ENCODE measurements at places on chromosomes 2 and 18.
A peak's percentile ranks its signal among the peaks of the same experiment; 100 is the strongest.

DNA sequence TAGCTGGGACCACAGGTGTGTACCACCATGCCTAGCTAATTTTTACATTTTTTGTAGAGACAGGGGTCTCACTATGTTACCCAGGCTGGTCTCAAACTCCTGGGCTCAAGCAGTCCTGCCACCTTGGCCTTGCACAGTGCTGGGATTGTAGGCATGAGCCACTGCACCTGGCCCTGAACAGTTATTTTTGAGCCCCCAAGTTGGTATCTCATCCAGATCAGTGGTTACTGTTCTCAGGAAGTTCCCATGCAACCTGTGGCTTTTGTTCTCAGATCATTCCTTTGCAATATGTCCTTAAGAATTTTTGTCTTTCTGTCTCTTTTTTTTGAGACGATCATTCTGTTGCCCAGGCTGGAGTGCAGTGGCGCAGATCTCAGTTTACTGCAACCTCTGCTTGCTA, 7.7 kb upstream of the CCDC138 start:
- no peak for DNase-seq

GRCh38 chr2:109284826-109285225, 155.8 kb downstream of the SH3RF3 start:
- DNase-seq = no peak

DNA sequence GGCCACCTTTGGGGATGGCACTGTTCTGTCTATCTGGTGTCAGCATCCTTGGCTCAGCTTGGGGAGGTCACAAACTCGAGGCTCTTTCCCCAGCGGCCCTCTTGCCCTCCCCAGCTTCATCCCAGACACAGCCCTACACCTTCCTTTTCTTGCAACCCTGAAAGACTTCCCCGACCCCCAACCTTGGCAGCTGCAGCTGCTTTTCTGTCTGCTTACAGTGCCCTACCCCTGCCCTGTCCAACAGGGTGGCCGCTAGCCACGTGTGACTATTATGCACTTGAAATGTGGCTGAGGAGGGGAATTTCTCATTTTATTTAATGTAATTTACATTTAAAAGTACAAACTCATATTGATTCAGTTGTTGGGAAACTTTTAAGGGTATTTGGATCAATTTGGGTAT, 41.3 kb downstream of the NGEF start:
- DNase-seq = no peak

GRCh38 chr2:116264872-116265271, 1549.6 kb upstream of the DDX18 start:
- DNase-seq = no peak

- no peak for DNase-seq
Observed at GRCh38 chr2:72211777-72212485, 64.3 kb upstream of the CYP26B1 start.

DNA sequence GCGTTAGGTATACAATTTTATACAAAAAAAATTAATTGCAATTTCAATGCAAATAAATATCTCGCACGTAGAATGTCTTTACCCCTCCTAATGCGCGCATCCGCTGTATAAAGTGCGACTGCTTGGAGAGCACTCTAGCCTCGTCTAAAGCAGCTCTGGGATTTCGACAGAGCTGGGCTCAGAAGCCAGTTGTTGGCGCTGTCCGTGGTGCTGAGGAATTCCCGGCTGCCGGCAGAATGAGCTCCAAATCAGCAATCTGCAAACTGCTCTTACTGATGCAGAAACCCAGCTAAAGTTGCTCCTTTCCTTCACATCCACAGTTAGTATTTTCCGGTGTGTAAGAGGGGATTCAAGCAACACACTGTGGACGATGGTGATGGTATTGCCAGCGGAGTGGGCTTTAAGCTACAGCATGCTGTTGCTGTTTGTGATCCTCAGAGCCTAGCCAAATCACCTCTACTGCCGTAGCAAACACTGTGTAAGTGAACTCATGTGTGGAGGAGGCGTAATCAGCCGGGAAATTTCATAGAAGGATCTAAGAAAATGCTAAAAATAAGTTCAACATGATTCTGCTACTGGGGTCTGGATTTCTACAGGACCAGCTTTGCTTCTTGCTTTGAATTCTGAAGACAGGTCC, at the start of gene VWC2L:
VWC2L (plus strand) TSS at position 137 of the 637 bp plus-strand sequence. CDS start 3,140 bp downstream, outside the sequence.
- DNase-seq = peak; percentile 64

DNA sequence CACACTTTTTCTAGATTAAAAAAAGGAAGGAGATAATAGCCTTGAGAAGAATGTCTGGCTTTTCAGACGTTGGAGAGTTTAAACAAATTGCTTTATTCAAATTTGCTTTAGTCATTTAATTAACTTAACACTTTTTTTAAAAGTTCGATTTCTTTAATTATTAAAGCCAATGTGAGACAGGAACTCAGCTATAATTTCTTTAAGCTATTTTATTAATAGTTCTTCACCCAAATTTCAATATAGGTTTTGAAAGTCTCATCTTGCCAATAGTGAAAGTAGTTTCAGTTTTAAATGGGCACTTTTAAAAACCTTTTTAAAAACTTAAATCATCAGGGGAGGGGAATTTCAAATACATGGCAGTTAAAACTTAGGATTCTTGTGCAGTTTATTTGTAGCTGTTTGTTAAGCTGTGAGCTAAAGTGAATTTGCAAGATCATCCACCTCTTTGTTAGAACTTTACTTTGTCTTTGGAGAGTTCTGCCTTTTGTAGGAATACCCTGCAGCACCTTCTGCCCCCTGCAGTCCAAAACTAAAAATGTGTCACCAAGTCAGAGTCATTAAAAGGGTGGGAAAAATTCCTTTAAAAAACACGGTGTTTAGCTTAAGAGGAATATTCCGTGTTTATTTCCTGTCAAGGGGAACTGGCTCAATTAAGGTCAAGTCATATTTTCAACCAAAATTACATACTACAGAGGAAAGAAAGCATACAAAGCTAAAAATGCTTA, 4.6 kb downstream of the TGIF1 start:
- peak; percentile 76 for DNase-seq

- peak; percentile 38 for DNase-seq
Observed at GRCh38 chr2:162143969-162144368, 8.1 kb downstream of the GCG start.

GRCh38 chr2:229300790-229301189, 29.7 kb upstream of the PID1 start:
- DNase-seq = no peak

GRCh38 chr2:224997802-224998201, 44.5 kb downstream of the DOCK10 start:
- DNase-seq = no peak

GRCh38 chr2:172135446-172135845, 32.7 kb upstream of the DLX2 start:
- DNase-seq = no peak

DNA sequence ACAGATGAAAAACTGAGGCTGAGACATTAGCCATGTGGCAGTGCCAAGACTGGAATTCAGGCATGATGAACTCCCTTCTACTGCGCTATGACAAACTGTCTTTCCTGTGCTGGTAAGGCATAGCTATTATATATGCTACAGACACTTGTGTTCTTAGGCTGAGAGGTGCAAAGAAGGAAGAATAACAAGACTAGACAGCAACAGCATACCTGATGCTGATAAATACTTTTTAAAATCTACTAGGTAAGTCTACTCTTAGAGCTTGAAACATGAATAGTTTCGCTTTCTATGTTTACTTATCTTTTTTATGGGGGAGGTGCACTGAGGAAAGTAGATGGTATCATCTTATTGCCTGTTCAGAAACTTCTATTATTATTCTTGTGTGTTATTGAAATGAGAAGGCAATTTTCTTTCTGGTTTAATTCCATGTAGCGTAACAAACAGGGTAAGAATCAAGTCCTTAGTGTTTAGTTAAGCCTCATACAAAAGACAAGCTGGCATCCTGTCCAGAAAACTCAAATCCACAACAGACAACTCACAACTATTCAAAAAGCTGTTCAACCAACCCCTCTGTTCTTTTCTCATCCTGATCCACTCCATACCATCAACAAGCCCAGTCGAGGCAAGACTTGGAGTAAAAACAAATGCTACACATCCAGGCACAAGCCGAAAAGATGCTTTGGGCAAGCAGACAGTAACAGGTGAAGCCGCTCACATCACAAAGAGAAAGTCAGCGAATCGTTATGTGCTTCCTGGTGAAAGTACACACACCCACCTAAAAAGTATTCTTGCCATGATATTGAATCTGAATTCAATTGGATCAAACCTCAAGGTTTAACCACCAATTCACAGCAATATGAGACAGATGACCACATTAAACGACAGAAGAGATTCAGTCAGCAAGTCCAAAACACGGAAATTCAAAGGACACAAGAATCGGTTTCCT, 1.5 kb downstream of the TTC32 start:
- DNase-seq = no peak

DNA sequence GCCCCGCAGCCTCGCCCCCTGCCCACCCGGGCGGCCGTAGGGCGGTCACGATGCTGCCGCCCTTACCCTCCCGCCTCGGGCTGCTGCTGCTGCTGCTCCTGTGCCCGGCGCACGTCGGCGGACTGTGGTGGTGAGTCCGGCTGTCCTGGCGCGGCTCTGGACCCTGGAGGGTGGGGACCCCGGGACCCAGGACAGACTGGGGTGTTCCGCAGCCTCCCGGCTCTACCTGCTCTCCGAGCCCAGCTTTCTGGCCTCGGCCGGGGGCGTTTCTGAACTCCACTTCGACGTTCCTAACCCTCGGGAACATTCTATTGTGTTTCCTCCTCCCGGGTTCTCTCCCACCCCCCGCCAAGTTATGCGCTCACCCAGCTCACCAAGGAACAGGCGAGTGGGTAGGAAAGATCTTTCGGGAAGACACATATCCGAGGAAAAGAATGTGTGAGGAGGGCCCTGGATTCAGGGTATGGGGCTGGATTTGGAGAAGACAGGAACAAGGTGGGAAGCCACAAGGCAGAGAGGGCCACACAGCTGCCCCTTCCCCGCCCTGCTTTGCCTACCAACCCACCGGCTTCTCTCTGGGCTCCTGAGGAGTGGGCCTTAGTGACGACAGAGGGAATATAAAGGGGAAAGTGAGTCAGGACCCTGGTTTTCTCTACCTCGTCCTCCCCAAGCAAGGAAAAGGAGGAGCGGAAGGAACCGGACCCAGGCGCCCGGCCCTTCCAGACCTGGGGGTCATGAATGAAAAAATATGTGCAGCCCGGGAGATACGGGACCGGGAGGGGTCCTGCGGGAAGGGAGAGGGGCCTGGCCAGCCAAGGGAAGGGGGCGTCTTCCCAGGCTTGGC, 605 bp downstream of the WNT6 start:
- DNase-seq = no peak

DNA sequence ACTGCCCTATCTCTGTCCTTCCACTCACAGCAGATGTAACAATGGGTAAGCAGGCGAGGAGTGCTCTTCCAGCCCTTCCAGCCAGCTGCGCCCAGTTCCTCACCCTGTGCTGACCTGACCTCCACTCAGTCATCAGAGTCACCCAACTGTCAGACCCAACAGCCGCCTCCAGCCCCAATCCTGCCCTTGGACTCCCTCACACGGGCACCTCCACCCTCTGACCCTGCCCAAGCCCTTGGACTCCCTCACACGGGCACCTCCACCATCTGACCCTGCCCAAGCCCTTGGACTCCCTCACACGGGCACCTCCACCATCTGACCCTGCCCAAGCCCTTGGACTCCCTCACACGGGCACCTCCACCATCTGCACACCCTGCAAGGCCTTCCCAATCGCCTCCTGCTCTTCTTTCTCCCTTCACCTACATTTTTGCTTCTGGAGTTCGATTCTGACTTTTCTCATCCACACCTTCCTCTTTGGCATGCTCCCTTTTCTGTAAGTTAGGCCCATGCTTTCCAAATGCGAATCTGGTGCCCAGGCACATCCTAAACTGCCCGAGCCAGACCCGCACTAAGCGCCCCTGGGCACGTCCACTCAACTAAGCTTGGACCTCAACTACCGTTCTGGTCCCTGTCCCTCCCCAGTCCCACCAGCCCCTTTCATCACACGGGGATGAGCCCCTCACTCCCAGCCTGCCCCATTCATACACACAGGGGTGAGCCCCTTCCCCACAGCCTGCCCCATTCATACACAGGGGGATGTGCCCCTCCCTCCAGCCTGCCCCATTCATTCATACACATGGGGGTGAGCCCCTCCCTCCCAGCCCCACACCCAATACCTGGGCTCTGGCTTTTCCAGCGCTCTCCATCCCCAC, 15.9 kb downstream of the EIPR1 start:
- DNase-seq = no peak

DNA sequence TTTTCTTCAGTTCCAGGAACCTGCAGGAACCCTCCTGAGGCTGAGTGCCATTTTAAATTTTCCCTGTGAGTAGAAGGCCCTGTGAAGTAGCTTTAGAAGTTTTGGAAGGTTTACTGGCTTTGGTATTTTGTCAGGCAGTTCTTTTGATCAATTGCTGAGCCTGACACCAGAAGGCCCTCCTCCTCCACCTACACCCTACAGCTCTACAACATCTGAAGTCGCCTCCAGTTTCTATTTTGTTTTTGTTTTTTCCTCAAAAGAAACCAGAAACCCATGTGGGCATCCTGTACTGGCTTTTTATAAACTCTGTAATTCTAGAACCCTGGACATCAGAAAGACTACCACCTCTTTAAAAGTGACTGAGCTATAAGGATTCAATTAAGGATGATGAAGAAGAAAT, 153.7 kb downstream of the NRXN1 start:
- DNase-seq = no peak

DNA sequence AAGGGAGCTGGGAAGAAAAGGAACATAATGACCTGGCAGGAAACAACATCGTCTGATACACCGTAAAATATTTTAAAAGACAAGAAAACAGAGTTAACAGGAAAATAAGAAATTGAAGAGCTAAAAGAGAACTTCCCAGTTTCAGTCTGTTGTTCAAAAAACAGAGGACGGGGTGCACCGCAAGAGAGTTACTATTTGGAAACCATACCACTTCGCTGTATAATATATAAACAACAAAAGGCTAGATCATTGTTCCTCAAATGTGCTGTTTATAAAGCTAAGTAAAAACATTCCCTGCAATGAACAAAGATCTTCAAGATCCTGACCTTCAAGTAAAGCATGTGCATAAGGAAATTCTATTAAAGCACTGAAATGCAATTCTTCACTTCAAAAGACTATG, 2.1 kb downstream of the PPP3R1 start:
- DNase-seq = no peak

GRCh38 chr2:11578986-11579774, 45.3 kb downstream of the GREB1 start:
- DNase-seq = no peak

DNA sequence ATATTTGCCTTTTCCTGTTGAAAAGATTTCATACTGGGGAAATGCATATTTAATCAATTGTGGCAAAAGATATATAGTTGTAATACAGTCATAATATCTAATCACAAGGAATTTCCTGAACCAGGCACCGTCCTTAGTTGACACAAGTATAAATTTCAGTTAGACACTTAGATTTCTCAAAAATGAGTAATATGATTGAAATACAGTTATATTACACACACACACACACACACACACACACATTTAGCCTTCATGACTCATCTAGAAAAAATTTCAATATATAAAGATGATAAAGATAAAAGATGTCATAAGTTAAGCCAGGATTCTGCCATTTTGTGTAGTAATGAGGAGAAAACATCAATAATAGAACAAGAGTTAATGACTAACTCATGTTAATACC, 258.4 kb upstream of the ZNF804A start:
- DNase-seq = no peak

Data from SK-MEL-5 (cell line).